GM12878 (cell line): ENCODE measurements at places on chromosomes 13 and 19. TPM values are rescaled to one million over a fixed set of nuclear protein-coding genes. Genes with fewer than 3 reads are reported as not detected.

Gene LRRC63
- polyA plus RNA-seq, result 0.40 and 0.92 TPM in 2 replicates

Gene SWSAP1
- polyA plus RNA-seq, result 5.9 and 6.5 TPM in 2 replicates

Gene KL
- 0.73 and 0.96 TPM in 2 replicates for polyA plus RNA-seq

Gene NECTIN2
- polyA plus RNA-seq, result 0.09 TPM in 1 of 2 replicates, not detected in the other

Gene LGI4
- polyA plus RNA-seq, result not detected in 2 replicates

Gene NKPD1
- 0.05 TPM in 1 of 2 replicates, not detected in the other for polyA plus RNA-seq

Gene GNG7
- 10.6 and 10.9 TPM in 2 replicates for polyA plus RNA-seq

- DNase-seq, result no peak
Measured at GRCh38 chr19:10712045-10712444, 5.8 kb upstream of the DNM2 start.

- no peak for DNase-seq
Measured at GRCh38 chr13:33340631-33341030, 55.1 kb upstream of the STARD13 start.

DNA sequence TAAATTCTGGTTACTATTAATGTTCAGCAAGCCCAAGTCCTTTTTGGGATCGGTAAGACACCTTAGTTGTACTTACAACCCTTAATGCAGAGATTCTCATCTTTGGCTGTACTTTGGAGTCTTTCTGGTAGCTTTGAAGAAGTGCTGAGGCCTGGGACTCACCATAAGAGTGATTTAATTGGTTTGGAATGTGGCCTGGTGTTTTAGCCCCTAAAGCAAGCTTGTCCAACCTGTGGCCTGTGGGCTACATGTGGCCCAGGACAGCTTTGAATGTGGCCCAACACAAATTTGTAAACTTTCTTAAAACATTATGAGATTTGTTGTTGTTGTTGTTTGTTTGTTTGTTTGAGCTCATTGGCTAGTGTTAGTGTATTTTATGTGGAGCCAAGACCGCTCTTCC is 215.3 kb downstream of the ZIC5 start:
- DNase-seq, result no peak

- no peak for DNase-seq
Measured at GRCh38 chr19:16496613-16496983, 404 bp downstream of the C19orf44 start.

DNA sequence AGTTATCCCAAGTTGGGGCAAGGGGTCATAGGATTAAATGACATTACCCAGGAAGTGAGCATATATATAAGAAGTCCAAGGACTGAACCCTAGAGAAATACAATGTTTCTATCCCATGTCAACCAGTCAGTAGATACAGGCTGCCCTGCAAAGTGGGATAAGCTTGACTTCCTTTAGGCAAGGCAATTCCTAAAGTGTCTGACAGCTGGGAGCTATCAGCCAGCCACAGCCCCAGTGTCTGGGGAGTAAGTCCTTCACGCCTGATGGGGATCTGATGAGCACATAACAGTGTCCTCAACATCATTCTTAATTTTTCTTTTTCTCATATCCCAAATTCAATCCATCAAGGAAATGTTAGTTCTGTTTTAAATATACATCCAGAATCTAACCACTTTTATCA is 54.1 kb downstream of the DNAJC15 start:
- DNase-seq, result no peak

- no peak for DNase-seq
Measured at GRCh38 chr19:30267332-30267731, 104.9 kb upstream of the ZNF536 start.

DNA sequence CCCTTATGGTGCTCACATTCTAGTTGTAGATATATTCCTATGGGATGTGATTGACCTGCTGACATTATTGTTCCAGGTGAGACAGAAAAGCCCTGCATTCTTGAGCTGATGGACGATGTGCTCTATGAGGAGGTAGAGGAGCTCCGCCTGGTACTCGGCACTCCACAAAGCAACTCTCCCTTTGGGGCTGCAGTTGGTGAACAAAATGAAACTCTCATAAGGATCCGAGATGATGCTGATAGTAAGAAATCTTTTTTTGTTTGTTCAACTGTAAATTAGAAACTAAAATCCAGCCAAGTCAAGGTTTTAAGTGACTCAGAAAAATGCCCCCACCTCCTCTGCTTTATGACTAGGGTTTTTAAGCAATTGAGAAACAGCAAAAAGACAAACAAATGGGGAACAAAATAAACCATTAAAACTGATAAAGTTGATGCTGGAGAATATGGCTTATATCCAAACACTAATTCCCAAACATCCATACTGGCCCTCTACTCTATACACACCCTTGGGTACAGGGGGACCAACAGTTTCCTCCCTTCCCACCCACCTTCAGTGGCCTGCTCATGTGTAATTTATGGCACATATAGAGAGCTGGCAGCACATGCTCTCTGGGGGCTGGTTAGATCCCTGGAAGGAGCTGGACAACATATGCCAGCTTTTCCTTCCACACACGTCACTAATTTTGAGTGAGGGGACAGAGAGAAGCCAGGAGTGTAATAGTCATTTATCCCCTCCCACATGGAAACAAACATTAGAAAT is 139.6 kb downstream of the STOML3 start:
- no peak for DNase-seq

DNA sequence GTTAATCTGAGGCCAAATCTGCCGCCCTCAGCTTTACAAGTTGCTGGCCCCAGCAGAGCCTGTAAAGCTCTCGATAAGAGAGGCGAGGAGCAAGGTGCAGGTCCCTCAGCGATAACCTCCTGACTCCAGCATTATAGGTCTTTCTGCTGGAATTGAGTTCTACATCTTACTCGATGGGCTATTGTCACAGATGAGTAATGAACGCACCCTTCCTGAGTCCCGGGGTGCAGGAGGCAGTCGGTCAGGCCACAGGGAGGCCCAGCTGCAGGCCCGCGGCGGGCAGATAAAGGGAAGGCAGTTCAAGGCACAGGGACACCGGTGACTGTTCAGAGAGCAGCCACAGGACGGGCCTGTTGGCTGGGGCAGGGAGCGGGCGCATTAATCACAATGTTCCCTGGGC is 157.6 kb upstream of the OBI1 start:
- no peak for DNase-seq

DNA sequence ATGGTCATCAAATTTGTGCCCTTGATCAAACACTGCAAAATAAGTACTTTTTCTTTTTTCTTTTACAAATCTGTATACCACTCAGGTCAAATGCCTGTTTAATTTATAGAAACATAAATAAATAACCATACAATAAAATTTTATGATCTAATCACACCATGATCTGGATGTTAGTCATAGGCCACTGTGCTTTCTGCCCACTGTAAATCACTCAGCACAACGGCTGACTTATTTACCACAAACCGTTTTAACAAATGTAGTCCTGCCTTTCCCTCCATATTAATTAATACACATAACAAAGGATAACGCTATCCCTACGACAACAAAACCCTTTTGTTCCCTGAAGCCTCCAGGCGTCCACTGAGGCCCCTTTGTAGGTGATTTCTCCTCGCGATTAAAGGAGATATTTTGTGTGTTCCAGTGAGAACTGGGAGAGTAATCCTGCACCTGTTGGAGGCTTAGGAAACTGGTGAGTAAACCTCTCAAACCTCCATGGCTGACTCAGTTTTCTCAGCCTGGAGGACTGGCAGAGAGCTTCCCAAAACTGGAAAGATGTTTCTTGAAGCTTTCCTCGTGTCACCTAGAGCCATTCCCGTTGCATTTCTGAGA is 477.1 kb upstream of the SGCG start:
- DNase-seq, result no peak

DNA sequence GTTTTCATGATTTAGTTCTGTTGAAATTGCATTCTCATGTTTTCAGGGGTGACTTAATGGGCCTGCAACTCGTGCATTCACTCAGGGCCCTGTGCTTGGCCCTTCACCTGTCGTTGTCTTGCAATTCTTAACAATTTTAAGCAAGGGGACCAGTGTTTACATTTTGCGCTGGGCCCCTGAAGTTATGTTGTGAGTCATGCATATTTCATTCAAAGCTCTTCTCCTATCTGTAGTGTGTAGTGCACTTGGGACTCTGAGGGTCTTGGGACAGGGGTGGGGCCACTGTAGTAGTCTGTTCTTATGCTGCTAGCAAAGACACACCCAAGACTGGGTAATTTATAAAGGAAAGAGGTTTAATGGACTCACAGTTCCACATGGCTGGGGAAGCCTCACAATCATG is 211.2 kb upstream of the RXFP2 start:
- DNase-seq, result no peak

DNA sequence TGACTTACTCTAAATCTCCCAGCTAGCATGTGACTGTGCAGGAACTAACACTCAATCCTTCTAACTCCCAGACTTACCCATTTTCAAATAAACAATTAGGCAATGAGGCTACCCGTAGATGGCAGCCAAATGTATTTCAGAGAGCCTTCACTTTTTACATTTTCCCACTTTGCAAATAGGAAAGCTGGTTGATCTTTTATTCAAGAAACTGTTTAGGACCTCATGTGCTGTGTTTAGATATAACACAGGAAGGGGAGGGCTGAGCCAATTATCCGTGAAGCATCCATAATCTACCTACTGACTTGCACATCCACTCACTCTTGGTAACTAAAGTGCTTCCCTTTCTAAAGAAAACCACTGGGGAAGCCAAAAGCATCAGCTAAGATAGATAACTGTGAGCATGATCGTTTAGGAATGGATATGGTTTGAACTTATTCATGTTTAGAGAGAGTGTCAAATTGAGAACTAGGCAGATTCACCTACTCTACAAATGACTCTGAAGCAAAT is 33.4 kb downstream of the MBNL2 start:
- no peak for DNase-seq

- no peak for DNase-seq
Measured at GRCh38 chr13:112250788-112251445, 125.2 kb upstream of the SPACA7 start.

GRCh38 chr19:7159105-7159933 is 89.8 kb downstream of the ZNF557 start:
- DNase-seq, result no peak

DNA sequence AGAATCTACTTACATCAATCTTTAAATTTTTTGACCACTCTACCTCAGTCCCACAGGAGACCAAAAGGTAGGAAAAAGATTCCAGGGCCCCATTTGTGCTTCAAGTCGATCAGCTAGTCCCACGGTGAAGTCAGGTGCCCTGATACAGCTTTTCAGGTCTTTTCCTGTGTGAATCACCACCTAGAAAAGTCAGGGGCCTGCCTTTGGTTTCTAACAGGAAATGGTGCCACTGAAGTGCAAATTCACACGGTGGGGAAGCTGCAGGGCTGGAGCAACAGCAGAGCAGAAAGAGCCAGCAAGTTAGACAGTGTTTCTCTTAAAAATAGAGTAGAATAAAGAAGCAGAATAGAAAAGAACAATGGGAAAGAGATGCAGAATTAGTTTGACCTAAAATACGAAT is 107.5 kb downstream of the KLF12 start:
- peak; percentile 71 for DNase-seq

- DNase-seq, result no peak
Measured at GRCh38 chr19:18292810-18293641, 11.6 kb upstream of the JUND start.

DNA sequence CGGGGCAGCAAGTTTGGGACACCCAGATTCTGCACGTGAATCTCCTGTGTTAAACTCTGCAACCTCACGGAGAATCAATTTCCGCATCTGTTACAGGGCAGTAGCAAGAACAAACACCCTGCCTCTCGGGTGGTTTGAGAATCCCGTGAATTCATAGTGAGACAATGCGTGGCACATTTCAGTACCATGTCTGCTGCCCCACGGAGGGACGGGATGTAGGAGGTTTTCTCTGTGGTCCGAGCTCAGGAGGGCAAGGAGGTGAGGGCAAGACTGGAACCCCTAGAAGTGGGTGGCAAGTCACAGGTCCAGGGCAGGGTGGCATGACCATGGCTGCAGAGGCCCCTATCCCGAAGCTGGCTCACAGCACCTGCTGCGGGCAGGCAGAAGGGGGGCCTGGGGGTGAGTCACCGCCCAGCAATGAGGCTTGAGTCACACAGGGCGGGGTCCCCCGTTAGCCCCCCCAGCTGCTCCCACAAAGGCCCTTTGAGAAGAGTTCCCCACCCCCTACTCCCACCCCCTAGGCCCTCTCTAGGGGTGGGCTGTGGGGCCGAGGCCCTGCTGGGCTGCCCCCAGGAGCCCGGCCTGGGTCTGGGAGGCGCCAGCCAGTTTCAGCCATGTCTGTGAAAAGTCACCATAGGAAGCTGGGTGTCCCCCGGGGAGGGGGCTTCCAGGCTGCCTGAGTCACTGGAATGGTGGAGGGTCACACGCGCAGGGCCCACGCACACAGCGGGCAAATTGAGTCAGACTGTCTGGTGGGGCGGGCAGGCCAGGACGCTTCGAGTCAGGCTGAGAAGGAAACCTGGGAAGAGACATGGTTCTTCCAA is 25.8 kb upstream of the NANOS3 start:
- DNase-seq, result no peak

- no peak for DNase-seq
Measured at GRCh38 chr19:32129141-32129540, 216.3 kb upstream of the ZNF507 start.

DNA sequence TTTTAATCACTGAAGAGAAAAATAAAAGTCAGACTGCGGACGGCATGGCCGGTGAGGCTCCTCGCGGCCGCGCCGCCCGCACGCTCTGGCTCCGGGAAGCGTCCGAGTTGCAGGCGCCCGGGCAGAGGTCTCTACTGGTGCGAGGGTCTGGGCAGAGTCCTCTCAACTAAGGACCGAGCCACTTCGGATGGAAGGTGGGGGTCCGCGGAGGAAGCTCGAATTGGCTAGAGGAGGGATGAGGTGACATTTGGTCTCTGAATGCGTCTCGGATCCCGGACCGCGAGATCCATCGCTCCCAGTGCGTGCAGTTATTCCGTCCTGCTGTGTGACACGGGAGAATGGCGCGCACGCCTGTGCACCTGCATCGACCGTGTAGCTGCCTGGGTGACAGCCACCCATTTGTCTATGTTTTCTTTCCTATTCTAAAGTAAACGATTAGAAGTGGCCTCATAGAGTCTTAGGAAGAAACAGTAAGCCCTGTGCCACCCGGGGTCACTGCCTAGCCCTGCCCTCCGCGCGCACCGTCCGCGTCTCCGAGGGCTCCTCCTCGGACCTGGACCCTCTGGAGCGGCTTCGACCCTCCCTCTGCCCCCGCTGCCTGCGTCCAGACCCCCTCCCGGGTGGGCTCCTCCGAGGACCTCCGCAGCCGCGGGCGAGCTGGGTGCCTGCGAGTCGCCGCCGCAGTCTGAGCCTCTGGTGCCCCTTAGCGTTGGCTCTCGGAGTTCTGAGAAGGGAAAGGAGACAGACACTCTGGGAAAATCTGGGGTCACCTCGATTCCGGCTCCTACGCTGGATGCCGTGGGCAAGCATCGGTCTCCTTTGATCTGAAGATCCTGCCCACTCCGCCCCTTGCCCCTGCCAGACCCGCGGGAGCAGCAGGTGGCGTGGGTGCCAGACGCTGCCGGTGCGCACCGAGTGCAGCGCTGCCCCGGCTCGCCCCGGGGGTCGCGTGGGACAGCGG is 347.4 kb downstream of the LIG4 start:
- DNase-seq, result no peak

GRCh38 chr13:64912141-64912540 is 2318.0 kb downstream of the PCDH9 start:
- no peak for DNase-seq

DNA sequence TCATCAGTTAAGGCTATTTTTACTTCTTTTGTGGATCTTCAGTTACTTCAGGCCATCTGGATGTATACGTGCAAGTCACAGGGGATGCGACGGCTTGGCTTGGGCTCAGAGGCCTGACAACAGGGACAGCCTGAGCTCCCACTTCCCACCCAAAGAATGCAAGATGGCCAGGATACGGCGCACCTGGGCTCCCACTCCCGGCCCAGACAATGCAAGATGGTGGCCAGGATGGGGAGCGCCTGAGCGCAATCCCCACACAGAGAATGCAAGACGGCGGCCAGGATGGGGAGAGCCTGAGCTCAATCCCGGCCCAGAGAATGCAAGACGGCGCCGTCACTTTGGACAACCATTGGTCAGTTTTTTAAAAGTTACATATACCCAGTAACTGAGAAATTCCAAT is 25.3 kb upstream of the MIER2 start:
- DNase-seq, result no peak

GRCh38 chr19:1013218-1013617 is 7.7 kb downstream of the TMEM259 start:
- DNase-seq, result no peak
